Fibroblast of skin of right quadriceps (primary cell): ENCODE measurements at places on chromosomes 12 and 14.
A peak's percentile ranks its signal among the peaks of the same experiment; 100 is the strongest.

DNA sequence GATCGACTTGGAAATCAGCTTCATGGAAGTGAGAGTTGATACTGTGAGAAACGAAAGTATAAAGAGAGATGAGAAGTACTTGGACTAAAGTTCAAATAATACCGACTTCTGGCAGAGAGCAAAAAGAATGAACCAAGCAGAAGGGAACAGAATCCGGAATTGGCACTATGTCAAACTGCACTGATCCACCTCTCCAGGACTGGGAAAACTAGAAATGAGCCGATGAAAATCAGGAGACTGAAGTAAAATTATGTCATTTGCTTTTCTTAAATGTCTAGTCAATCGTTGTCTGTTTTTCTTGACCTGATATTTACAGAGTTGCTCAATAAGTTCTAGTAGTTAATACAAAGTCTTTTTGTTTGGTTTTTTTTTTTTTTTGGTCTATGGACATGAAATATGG, 163.0 kb upstream of the FOXG1 start:
- peak; percentile 6 for DNase-seq

DNA sequence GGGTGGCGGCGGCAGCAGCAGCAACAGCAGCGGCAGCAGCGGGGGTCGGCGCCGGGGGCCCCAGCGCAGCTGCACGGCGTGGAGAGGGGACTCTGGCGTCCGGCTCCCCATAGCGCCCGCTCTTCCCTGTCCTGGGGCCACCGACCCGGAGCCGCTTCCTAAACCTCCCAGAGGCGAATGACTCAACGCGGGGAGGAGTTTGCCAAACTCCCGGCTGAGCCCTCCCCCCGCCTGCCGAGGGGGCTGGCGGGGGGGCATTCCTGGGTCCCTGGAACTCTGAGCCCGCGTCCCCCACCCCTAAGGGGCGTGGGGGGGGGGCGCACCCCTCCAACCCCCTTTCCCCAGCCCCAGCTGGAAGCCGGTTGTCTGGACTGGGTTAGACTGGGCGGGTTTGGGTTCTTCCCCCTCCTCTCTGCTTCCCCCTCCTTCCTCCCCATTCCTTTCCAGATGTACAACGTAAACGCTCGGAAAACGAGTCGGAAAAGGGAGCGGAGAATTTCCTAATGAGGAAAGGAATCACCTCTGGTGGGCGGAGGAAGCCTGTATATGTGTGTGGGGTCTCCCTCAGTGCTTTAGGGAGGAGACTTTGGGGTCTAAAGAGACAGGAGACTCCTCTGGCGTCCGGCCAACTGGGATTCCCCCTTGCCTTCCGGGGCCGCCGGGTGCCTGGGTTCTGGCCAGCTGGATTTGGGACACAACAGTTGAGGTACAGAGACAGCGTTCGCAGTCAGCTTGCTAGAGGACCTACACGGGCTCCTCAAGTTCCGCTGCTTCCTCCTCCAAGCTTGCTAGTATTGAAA, at the start of gene ITGA5:
Gene ITGA5, minus strand, starts transcription at position 179 of the 800 bp plus-strand sequence. Its CDS starts 68 bp downstream, at position 111.
- peak; percentile 78 for DNase-seq

DNA sequence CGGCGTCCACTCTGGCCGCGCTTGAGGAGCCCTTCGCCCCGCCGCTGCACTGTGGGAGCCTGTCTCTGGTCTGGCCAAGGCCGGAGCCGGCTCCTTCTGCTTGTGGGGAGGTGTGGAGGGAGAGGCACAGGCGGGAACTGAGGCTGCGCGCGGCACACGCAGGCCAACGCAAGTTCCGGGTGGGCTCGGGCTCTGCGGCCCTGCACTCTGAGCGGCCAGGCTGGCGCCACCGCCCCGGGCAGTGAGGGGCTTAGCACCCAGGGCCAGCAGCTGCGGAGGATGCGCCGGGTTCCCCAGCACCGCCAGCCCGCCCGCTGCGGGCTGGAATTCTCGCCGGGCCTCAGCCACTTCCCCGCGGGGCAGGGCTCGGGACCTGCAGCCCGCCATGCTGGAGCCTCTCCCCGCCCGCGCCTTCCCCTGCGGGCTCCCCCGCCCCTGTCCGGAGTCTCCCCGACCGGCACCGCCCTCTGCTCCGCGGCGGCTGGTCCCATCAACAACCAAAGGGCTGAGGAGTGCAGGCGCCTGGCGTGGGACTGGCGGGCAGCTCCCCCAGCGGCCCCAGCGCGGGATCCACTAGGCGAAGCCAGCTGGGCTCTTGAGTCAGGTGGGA, 921.2 kb upstream of the FOXG1 start:
- DNase-seq = no peak

GRCh38 chr12:114092981-114093380, 126.9 kb upstream of the RBM19 start:
- no peak for DNase-seq

DNA sequence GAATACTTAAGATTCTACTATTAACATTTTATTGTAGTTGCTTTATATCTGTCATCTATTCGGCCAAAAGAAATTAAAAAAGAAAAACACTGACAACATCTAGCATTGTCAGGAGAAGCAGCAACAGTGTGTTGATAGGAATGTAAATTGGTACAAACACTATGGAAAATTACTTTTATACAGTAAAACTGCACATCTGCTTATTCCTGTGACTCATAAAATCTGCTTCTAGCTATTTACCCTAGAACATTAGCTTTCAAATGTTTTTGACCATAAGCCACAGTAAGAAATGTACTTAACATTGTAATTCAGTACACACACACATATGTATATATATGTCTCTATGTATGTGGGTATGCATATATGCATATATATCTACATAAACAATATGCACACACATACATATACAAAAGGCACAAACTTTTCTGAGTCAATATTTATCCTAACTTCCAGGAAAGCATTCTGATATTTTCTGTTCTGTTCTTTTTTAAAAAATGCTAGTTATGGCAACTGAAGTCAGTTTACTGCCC, 278.9 kb upstream of the GARIN2 start:
- no peak for DNase-seq

- DNase-seq = no peak
Measured at GRCh38 chr14:54489731-54490444, 1.1 kb upstream of the GMFB start.

DNA sequence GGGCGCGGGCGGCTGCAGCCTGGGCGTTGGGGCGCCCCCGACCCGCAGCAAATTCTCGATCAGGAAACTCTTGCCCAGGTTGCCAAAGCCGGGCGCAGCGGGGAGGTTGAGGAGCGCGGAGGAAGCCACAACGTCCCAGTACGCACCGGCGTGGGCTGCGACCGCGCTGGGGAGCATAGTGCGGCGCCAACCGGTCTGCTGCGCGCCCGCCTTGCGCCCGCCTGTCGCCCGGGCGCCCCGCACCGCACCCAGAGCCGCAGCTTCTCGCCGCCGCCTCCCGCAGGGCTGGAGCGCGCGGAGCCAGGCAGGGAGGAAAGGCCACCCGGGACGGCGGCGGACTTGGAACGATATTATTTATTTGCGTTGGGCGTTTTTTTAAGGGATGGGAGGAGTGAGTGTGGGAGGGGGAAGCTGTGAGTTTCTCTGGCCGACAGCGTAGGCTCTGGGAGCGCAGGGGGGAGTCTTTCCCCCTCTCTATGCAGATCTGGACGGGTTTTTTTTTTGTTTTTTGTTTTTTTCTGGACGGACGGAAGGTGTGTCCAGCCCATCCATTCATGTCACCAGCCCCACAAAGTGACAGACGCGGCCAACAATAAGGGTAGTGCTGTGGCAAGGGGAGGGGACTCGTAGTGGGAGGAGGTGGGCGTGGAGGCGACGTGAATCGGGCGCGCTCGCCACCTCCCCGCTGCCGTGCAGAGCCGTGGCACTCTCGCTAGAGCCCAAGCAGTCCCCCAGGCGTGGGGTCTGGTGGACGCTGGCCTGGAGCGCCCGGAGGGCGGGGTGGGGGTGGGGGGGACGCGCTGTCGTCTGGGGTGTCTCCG, at the start of gene DBX2:
Gene DBX2, minus strand, starts transcription at position 349 of the 821 bp plus-strand sequence. Its CDS starts 172 bp downstream, at position 177.
- DNase-seq = peak; percentile 2

DNA sequence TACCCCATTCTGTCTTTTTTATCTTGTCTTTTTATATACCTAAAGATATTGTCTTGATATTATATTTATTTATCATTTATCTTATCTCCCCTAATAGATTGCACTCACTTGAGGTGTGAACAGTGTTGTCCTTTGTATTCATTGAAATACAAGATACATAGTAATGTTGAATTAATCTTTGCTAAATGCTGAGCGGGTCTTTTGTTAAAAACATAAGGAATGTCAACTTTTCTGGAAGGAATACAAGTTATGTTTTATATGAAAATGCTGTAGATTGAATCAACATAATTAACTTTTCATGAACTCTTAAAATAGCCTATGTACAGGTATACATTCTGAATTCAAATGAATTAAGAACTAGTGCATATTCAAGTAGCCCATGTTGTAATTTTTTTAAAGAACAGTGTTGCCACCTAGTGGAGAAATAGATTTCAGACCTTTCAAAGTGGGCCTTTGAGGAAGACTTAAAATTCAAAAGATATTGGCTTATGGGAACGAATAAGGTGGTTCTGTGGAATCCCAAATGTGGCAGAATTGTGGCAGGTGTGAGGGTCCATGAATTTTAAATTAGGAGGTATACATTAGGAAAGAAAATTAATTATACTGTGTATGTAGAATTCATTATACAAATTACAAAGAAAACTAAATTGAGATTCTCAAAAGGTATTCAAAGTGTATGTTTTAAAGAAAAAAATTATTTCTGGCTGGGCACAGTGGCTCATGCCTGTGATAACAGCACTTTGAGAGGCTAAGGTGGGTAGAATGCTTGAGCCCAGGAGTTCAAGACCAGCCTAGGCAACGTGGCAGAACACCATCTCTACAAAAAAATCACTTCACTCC, 19.1 kb downstream of the BBOF1 start:
- peak; percentile 59 for DNase-seq

GRCh38 chr12:102116392-102116791, 3.5 kb downstream of the NUP37 start:
- DNase-seq = no peak

- DNase-seq = peak; percentile 65
Measured at GRCh38 chr14:88831284-88831683, 6.8 kb downstream of the TTC8 start.

DNA sequence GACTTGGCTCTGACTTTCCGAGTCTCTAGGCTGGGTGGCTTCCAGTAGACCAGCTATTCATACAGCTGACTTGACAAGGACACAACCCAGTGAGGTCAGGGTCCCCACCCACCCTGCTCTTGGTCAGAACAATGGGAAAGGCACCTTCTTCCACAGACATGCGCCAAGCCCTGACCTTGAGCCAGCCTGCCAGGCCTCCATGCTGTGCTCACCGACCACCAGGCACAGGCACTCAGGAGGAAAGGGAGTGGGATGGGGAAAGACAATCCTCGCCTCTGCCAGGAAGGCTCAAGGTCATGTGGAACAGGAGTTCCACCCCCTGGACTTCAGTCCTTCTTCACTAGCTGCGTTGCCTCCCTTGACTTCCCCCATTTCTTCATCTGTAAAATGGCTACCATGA, 31.4 kb downstream of the GALNT16 start:
- DNase-seq = no peak

DNA sequence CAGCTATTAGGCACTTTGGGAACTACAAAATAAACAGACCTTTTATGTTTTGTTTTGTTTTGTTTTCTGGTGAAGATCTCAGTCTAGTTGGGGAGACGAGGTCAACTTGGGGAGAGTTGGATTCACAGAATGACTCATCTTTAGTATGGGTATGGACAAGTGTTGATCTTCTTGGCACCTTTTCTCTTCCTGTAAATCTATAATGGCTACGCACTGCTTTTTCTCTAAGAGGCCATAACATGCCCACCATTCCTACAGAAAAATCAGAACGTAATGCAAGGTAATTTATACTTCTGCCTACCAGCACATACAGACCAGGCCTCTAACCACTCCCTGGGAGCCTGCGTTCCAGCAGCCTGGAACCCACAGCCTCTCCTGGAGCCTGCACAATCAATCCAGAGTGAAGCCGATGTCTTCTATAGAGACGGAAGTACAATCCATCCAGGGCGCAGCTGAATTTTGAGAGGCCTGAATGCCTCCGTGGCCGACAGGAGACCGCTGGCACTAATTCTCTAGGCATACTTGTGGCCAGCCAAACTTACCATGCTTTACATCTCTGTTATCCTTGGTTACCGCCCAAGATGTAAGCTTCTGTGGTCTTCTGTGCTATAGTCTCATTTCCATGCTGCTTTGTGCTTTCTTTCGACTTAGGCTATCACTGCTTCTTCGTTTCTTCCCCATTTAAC, 717 bp downstream of the PPHLN1 start:
- DNase-seq = peak; percentile 36

DNA sequence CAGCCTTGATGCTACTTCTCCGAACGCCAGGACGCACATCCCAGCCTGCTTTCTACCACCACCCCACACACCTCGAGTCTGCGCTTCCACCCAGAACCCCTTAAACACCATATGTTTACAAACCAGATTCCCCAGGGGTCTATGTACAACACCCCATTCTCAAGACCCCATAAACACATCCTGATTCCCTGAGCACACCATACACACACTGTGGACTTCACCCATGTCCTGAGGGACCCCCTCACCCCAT, 733 bp downstream of the TTC7B start:
- no peak for DNase-seq

GRCh38 chr12:31737345-31737744, 8.5 kb upstream of the AMN1 start:
- DNase-seq = no peak

DNA sequence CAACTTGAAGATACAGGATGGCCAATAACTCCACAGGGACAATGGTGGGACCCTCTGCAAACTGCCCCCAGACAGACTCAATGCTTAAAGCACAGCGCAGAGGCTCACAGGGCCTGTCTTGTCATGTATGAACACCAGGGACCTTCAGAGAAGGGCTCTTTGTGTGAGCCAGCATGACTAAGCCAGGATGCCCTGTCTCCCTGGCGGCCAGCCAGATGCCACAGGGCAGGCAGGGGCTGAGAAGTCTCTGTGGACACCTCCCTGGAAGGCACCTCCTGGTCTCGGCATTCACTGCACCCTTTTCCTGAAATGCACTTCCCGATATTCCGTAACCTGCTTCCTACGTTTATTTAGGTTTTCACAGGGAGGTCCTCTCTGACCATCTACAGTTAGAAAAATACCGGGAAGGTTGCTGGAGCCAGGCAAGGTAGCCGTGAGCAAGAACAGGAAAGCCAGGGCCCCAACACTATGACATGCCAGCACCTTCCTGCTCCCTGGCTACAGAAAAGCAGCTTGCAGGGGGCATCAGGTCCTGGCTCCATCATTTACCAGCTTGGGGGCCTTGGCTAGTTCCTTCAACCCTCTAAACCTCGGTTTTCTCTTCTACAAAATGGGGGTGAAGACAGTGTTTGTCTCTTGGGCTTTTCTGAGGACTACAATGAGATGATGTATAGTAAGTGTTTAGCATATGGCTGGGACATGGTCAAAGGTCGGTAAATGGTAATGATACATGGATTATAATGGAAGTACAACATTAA, 65.0 kb downstream of the PITPNM2 start:
- DNase-seq = peak; percentile 29

- peak; percentile 33 for DNase-seq
Measured at GRCh38 chr14:36176524-36176923, at the start of gene PTCSC3. Gene PTCSC3, minus strand, starts transcription at chr14:36176722.
